ENCODE measurements at places on chromosomes 3 and 15. TPM values are rescaled to one million over a fixed set of nuclear protein-coding genes. Genes with fewer than 3 reads are reported as not detected.

DNA sequence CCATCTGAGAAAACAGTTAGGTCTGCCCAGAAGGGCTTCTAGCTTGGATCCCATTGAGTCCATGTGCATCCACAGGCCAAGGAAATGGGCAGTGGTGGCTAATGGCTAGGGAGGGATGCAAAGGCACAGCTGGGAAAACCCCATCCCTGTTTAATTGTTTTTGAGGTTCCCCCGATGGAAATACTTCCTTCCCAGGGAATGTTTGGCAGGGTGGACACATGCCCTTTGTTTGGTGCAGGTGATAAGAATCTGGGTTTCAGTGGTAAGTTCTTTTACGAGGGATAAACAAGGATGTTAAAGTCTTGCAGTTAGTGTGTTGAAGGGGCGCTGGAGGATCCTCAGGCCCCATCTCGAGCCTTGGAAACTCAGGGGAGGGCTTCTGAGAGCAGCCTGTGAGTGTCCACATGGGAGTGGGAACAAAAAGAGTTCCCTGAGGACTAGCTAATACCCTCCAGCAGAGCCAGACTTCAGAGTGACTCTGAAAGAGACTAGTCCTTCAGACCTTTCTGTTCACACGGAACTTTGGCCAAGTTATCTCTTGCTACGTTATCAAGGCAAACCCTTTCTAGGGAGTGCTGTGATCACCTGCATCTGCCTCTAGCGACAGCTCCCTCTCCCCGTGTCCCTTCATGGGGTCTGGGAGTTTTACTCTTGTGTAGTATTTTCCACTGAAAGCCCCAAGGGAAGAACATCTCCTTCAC is 17.4 kb downstream of the PTPRG start:
- no peak for DNase-seq

Gene GNAT1
- total RNA-seq = not detected

DNA sequence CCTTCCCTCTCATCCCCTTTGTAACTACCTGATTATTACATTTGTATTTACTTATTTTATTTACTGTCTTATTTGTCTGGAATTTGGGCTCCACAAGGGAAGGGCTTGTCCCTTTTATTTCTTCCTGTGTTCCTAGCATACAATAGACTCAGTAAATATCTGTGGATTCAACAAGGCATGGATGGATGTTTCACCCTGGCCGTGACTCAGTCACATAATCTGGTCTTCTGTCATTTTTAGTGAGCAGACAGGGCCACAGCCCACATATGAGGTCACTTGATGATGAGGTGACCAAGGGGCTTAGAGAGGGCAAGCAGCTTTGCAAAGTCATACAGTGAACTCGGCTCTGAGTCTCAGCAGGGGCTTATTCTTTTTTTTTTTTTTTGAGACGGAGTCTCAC is 7.8 kb upstream of the DAG1 start:
- no peak for DNase-seq

Gene PLCH1
- 0.40 TPM for total RNA-seq

All from uterus (tissue), 4 donors.